Fibroblast of upper back skin (primary cell): ENCODE measurements at places on chromosomes 5 and 9.

DNA sequence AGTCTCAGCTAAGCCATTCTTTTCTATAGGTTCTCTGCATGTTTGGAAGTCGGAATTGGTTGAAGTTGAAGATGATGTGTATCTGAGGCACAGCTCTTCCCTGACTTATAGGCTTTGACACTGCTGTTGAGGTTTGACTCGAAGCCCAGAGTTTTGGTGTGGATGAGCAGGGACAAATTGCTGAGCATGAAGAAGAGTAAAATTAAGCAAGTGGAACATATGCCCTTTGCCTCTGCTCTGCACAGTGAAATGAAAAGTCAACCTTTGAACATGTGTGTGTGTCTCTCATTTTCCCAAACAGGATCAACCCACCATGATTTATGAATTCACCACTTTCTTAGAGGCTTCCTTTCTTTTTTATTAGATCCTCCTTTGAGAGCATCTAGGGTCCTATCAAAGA lies 8.5 kb downstream of the HMHB1 start:
- no peak for DNase-seq

DNA sequence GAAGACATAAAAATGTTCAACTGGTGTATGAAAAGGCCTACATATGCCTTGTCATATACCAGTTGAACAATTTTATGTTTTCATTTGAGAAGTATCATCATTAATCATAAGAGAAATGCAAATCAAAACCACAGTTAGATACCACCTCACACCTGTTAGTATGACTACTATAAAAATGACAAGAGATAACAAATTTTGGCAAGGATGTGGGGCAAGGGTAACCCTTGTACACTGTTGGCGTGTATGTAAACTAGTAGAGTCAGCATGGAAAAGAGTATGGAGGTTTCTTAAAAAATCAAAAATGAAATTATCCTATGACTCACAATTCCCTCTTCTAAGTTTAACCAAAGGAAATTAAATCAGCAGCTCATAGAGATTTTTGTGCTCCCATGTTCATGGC lies 250.4 kb upstream of the ST8SIA4 start:
- DNase-seq: no peak

- no peak for DNase-seq
These were observed 152.9 kb upstream of the PPP1R26 start for GRCh38 chr9:135326633-135327152.

GRCh38 chr9:105643795-105644194 lies 18.5 kb upstream of the TAL2 start:
- no peak for DNase-seq

DNA sequence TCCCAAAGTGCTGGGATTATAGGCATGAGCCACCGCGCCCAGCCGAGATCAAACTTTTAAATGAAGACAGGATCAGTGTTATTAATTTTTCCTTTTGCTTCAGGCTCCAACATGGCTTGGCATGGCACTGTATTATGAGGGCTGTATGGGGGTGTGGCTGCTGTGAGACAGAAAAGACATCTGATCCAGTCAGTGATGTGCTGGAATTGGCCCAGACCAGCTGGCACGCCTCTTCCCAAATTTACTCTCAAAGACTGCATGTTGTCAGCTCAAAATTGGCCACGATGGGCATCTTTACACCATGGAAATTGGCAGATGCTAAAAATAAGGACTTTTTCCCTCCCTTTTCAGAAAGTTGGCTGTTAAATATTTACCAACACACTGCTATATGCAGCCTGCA lies 12.1 kb upstream of the COL27A1 start:
- DNase-seq: no peak

GRCh38 chr9:69637193-69637816 lies 34.9 kb downstream of the APBA1 start:
- no peak for DNase-seq

GRCh38 chr5:37005252-37005651 lies 128.7 kb downstream of the NIPBL start:
- DNase-seq: peak; percentile 28

DNA sequence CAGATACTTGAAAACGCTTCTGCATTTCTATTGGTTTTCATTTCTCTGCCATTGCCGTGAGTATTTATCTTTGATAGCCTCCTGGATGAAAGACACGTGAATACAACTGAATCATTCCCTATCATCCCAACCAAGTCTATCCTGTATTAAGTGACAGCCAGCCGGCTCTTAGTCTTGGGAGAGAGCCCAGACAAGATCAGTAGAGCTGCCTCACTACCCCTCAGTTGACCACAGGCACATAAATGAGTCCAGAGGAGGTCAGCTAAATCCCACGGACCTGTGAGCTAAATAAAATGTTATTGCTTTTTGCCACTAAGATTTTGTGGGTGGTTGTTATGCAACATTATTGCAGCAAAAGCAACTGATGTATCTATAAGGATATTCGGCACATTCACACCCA lies 639.0 kb upstream of the ACO1 start:
- DNase-seq: no peak

DNA sequence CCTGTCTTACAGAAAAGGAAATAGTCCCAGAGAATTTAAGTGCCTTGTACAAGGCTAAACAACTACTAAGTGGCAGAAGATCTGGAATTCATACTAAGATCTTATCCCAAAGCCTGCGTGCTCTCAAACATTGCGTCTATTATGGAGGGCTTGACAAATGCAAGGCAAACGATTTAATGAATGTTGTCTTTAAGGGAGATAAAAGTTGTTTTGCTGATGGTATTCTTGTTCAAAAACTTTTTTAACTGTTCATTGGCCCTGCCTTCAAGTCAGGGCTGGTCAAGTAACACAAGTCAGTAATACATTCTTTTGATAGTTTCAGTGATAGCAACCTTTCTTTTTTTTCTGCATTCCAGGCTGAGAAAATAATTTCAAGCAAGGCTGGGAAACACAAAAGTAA lies 1.7 kb upstream of the SLC38A9 start:
- DNase-seq: no peak

DNA sequence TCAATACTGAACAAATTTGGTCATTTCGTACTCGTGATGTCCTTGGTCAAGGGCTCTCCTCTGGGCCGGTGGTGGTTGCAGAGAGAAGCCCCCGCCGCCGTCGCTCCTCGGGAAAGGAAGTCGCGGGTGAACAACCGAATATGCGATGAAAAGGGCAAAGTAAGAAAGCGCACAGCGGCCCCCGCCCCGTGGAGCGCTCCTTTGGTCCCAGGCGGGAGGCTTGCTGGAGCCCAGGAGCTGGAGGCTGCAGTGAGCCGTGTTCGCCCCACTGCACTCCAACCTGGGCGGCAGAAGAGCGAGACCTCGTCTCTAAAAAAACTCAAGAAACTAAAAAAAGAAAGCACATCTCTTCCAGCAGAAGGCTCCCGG lies 108.4 kb upstream of the LARP1 start:
- DNase-seq: no peak

- DNase-seq: peak; percentile 64
These were observed at the start of gene PHYKPL for GRCh38 chr5:178232124-178232919. Gene PHYKPL (minus strand): TSS chr5:178232802. CDS start chr5:178232550, 252 bp downstream.

- peak; percentile 31 for DNase-seq
These were observed 62.8 kb downstream of the SHOC1 start for GRCh38 chr9:111731928-111732327.

GRCh38 chr9:131635285-131635684 lies 90.0 kb downstream of the PRRT1B start:
- DNase-seq: peak; percentile 94

- peak; percentile 14 for DNase-seq
These were observed 12.3 kb upstream of the SPATA31D4 start for GRCh38 chr9:81915801-81916505.

DNA sequence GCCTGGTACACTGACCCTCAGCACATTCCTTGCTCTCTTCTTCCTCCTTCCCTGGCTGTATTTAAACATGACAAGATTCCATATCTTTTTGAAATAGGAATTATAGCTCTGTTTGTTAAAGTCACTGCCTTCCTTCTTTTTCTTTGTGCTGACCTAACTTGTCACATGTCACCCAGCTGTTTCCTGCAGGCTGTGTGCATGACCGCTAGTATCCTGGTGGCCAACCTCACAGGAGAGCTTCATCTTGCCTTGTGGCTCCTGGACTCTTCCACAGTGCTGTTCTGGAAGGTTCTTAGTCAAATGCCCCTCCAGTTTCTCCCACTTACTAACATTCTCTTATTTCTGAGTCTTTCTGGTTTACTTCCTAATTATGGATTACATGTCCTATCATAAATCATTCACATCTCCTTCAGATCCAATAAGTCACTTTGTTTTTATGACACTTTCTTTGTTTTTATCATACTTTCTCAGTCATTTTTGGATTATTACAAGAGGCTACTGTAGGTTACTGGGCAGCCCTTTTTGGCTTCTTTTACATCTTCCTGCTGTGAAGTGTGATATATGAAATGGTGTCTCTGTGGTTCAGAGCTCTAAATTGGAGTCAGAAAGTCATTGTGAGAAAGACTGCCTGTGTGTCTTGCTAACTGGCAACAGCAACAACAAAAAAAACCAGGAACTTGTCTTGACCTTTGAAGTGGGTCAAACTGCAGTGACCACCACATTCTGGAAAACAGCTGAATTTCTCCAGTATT lies 463.6 kb upstream of the DAP start:
- no peak for DNase-seq

GRCh38 chr5:100901821-100902341 lies 1.2 kb downstream of the ST8SIA4 start:
- DNase-seq: no peak

GRCh38 chr5:172646716-172647285 lies 5.7 kb downstream of the NEURL1B start:
- no peak for DNase-seq

DNA sequence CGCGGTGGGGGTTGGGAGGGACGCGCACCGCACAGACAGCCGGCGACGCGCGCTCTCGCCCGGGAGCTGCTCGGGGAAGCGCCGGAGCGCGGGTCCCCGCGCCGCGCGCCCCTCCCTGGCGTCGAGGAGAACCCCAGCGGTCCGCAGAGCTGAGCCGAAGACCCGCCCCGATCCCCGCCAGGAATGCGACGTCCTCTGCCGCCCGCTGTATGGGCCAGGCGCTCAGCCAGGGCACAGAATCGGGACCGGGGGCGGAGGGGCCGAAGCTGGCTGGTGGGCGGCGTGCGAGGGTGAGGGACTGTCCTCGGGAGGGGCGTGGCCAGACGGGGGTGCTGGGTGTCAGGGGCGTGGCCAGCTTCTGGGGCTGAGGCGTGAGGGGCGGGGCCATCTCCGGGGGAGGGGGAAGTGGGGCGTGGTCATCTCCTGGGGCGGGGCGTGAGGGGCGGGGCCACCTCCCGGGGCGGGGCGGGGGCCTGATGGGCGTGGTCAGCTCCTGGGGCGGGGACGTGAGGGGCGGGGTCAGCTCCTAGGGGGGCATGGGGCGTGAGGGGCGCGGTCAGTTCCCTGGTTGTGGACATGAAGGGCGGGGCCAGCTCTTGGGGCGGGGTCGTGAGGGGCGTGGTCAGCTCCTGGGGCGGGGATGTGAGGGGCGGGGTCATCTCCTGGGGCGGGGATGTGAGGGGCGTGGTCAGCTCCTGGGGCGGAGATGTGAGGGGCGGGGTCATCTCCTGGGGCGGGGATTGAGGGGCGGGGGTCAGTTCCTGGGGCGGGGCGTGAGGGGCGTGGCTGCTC lies 965 bp downstream of the PTGDS start:
- DNase-seq: peak; percentile 22

- no peak for DNase-seq
These were observed 214.2 kb downstream of the FSTL4 start for GRCh38 chr5:133397990-133398645.

GRCh38 chr5:5141625-5142525 lies 1.7 kb downstream of the ADAMTS16 start:
- DNase-seq: peak; percentile 57

- DNase-seq: peak; percentile 92
These were observed 737.9 kb upstream of the ZNF608 start for GRCh38 chr5:125484272-125484741.

DNA sequence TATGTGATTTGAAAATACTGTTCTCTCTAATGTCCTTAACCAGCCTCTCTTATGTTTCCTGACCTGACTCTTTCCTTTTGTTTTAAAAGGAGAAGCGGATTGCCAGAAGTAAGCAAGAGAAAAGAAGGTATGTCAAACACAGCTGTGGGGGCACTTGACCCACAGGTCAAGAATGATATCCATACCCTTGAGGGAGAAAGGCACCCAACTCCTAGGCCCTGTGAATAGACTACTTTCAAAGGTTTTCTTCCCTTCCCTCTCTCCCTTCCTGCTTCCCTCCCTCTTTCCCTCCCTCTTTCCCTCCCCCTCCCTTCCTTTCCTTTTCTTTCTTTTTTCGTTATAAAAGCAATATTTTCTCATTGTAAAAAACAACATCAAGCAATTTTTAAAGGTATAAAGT lies 306.8 kb downstream of the TRPM3 start:
- no peak for DNase-seq

DNA sequence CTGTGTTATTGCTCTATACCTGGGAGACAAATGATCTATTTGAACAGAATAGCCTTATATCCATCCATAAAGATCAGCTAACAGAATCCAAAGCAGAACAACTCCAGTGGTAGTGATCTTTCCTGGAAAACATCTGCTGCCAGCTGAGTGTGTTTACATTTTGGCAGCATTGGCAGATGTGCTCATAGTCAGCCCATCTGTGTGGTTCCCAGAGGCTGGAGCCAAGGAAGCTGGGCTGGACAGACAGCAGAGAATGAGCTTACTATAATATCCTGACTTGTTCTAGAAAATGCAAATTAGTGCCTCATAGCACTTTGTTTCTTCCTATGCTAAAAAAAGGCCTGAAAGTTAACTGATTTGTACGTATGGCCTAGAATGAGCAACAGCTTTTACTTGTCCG lies 99.7 kb downstream of the ST8SIA4 start:
- peak; percentile 4 for DNase-seq

- no peak for DNase-seq
These were observed 57.0 kb upstream of the NEURL1B start for GRCh38 chr5:172583931-172584511.

- DNase-seq: no peak
These were observed 3.4 kb downstream of the BRD3OS start for GRCh38 chr9:134028575-134029247.

- no peak for DNase-seq
These were observed 3.3 kb downstream of the ANKRD33B start for GRCh38 chr5:10567121-10567591.

GRCh38 chr5:29130786-29131185 lies 2062.7 kb upstream of the CDH6 start:
- DNase-seq: no peak

GRCh38 chr9:121599872-121600585 lies 51.4 kb upstream of the DAB2IP start:
- DNase-seq: no peak

GRCh38 chr5:38921174-38921573 lies 75.4 kb downstream of the OSMR start:
- no peak for DNase-seq
